Left renal cortex interstitium (tissue), 4 donors: ENCODE measurements at places on chromosomes 7 and 10. TPM values are rescaled to one million over a fixed set of nuclear protein-coding genes. Genes with fewer than 3 reads are reported as not detected.

SPDYE17 gene
- not detected for polyA plus RNA-seq

AUTS2 gene
- polyA plus RNA-seq, result 56.5 TPM

NXPH1 gene
- polyA plus RNA-seq, result 0.25 TPM

GTF2IRD1 gene
- polyA plus RNA-seq, result 62.1 TPM

CLDN4 gene
- polyA plus RNA-seq, result 98.4 TPM

STOX1 gene
- 10.6 TPM for polyA plus RNA-seq

AKR1C8 gene
- 0.20 TPM for polyA plus RNA-seq

COL26A1 gene
- 36.3 TPM for polyA plus RNA-seq

DNA sequence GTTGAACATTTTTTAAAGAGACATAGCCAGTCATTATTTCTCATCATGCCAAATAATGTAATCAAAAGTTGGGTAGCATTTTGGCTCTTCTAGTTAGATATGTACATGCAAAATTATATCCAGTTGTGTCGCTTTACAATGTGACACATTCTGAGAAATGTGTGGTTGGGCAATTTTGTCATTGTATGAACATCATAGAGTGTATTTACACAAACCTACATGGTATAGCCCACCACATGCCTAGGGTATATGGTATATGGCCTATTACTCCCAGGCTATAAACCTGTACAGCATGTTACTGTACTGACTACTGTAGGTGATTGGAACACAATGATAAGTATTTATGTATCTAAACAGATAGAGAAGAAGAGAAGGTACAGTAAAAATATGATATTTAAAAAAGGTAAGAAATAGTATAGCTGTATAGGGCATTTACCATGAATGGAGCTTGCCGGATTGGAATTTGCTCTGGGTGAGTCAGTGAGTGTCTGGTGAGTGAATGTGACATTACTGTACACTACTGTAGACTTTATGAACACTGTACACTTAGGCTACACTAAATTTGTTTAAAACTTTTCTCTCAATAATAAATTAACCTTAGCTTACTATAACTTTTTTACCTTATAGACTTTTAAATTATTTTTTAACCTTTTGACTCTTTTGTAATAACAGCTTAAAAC lies 16.5 kb downstream of the ZNF365 start:
- DNase-seq, result no peak

- DNase-seq, result no peak
These were observed 129.2 kb downstream of the KCND2 start for GRCh38 chr7:120402079-120402767.

- DNase-seq, result no peak
These were observed 71.9 kb upstream of the DIP2C start for GRCh38 chr10:761376-761775.

- DNase-seq, result no peak
These were observed 7.5 kb downstream of the HOXA1 start for GRCh38 chr7:27088002-27088922.

GRCh38 chr7:10918093-10918590 lies 55.5 kb upstream of the PHF14 start:
- no peak for DNase-seq

DNA sequence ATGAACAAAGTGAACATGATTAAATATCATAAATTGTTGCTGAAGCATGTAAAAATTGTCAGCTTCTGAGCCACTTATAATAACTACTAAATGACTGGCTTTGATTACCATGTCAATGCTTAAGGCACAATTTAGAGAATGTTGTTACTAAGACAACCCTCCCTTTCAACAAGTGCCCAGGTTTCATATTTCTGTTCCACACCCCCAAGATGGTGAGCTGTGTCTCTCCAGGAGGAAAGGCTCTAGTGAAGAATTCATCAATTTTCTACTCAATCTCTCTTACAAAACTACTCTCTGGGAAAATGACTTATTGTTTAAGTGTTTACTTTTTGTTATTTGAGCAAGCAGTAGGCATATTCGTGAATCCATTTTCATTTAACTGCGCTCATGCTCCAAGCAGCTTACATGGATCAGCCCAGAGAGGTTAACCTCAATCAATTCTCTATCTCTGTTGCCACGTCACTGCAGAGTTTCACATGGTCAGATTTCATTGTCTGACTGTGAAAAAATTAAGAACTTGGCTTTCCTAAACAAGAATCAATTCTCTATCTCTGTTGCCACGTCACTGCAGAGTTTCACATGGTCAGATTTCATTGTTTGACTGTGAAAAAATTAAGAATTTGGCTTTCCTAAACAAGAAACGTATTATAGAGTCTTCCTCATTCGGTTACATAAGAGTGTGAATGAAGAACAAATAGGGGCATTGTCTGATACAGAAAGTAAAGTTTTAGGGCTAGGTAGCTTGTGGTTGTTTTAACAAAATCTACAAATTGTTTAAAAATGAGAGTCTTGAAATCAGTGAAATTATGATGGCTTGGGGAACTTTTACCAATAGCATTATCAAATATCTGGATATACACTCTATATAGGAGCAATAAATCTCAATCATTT lies 49.7 kb downstream of the CCDC71L start:
- no peak for DNase-seq

DNA sequence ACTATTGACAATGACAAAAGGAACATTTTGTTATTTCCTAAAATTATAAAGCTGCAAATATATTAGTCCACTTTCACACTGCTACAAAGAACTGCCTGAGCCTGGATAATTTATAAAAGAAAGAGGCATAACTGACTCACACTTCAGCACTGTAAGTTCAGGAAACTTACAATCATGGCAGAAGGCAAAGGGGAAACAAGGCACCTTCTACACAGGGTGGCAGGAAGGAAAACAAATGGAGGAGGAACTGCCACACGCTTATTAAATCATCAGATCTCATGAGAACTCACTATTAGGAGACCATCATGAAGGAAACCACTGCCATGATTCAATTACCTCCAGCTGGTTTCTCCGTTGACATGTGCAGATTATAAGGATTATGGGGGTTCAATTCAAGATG lies 203.1 kb downstream of the TPK1 start:
- no peak for DNase-seq

GRCh38 chr10:92727141-92727540 lies 37.4 kb downstream of the HHEX start:
- no peak for DNase-seq

DNA sequence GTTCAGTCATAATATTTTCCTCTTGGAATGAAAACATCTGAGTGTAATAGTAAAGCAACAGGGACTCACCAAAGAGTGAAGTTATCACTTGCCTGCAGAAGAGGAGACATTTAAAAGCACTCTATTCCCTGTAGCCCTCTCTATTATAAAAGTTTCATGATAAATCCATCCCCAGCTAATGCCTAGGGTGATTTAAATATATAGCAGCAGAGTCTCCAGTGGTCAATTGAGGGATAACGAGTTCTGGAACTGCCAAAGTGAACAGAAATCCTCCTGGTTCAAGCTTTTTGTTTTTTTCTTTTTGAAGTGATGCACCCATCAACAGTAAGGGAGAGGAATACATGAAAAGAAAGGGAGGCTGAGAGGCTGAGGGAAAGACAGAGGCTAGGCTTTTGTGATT lies 87.3 kb downstream of the EVX1 start:
- no peak for DNase-seq

DNA sequence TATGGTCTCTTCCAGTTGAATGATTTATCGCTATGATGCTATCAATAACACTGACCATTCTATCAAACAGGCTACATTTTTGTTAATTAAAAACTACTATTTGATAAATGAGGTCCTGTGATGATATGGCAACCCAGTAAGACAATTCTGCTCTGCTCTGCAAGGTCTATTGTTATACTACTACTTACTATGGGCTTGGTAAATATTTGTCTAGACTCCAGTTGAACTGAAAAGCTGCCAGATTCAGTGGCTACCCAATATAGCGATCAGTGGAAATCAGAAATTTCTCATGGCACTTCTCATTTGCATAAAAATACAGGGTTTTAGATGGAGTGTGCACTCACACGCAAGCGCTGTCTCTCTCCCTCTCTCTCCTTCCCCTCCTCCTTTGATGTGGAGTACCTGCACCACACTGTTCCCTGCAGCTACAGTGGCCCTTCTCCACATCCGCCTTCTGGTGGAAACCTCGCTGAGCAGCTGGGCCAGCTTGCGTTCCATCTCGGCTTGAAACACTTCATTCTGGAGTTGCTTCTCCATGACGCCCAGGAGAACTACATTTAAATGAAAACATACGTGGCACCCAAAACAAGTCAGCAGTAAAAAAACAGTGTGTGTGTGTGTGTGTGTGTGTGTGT lies 77.9 kb downstream of the KIAA1549 start:
- DNase-seq, result no peak

DNA sequence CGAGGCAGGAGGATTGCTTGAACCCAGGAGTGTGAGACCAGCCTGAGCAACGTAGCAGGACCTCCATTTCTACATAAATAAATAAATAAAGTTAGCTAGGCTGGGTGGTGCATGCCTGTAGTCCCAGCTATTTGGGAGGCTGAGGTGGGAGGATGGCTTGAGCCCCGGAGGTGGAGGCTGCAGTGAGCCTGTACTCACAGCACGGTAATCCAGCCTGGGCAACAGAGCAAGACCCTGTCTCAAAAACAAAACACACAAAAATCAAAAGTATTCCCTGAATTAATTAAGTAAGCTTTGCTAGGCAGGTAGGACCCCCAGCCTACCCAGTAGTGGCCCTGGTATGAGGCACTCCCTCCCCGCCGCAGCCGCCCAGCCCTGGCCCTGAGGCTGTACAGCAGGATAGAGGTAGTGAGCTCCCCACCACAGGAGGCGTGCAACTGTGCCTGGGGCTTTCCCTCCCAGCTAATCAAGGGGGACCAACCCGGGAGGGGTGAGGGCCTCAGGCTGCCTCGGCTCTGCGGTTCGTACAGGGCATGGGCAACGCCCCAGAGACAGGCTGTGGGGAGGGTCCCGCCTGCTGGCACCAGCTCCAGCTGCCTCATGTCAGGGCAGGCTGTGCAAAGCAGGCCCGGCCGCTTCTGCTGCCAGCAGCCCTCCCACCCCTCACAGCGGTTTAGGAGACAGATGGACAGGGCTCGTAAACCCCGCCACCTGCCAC lies 1.0 kb upstream of the CYP2W1 start:
- no peak for DNase-seq

DNA sequence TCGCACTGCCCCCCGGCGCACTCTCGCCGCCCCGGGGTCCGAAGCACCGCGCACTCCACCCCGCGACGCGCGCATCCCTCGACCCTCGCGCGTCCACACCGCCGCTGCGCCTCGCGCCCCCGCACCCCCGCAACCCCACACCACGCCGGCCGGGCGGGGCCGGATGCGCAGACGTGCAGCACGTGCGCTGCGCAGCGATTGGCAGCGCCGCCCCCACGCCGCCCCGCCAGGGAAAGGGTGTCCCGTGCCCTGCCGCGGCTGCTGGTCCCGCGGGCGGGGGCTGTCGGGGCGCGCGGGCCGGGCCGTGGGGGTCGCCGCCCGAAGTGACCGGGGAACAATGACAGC lies 53.7 kb upstream of the KDM7A start:
- DNase-seq, result no peak

GRCh38 chr7:1974290-1975101 lies 258.2 kb downstream of the MAD1L1 start:
- DNase-seq, result no peak

GRCh38 chr7:148212731-148213130 lies 377.8 kb upstream of the C7orf33 start:
- no peak for DNase-seq

DNA sequence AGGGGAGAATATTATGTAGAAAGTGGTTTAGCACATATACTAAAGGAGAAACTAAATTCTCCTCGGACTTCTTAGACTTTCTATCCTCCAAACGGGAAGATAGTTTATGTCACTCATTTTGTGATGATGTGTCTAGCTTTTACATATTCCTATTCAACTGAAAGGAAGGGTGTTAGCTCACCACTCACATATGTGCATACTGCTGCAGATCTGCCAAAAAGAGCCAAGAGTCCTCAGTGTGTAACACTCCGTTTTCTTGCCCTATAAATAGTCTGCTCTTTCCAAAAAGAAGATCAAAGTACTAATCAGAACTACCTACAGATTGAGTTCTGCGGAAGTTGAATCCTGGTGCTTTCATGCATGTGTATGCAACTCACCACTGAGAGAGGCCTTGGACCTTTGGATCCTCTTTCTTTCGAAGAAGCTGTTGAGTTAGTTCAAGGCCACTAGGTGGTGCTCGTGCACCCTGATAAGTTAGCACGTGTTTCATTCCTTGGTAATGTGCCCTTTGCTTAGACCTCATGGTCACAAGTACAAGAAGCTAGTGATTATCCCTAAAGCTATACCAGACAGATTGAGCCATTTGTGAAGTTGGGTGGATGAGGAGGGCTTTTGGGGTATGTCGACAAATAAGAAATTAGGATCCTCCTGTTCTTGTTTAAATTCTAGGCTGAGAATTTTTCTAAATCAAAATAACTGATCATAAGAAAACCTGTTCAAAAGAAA lies 14.1 kb downstream of the YAE1 start:
- DNase-seq, result peak; percentile 75

DNA sequence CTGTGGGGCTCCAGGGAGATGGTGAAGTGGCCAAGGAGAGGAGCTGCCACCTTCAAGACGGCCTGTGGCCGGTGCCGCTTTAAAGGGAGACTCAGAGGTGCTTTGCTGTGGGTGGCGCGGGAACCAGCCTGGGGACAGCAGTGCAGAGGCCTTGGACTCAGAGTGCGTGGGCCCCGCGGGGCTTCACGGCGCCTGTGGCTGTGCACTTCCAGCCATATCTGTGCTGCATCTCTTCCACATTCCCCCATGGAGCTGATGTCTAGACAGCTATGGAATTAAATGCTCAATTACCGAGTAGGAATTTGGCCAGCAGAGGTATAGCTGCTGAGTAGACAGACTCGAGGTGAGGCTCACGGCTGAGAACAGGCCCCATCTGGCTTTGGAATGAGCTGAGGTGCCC lies 41.7 kb downstream of the HTRA1 start:
- DNase-seq, result no peak
